ENCODE measurements at places on chromosomes 16 and 17. TPM values are rescaled to one million over a fixed set of nuclear protein-coding genes. Genes with fewer than 3 reads are reported as not detected.

Gene KRTAP17-1
- not detected for total RNA-seq

Gene C17orf67
- total RNA-seq = 4.6 TPM

Gene GRIN2A
- total RNA-seq = 0.54 TPM

Gene FBXW10
- total RNA-seq = 0.11 TPM

Gene TMC5
- total RNA-seq = 2.3 TPM

Gene ACSM2A
- total RNA-seq = not detected

Data from Caco-2 (cell line).